ENCODE measurements at places on chromosomes 13 and 19.

DNA sequence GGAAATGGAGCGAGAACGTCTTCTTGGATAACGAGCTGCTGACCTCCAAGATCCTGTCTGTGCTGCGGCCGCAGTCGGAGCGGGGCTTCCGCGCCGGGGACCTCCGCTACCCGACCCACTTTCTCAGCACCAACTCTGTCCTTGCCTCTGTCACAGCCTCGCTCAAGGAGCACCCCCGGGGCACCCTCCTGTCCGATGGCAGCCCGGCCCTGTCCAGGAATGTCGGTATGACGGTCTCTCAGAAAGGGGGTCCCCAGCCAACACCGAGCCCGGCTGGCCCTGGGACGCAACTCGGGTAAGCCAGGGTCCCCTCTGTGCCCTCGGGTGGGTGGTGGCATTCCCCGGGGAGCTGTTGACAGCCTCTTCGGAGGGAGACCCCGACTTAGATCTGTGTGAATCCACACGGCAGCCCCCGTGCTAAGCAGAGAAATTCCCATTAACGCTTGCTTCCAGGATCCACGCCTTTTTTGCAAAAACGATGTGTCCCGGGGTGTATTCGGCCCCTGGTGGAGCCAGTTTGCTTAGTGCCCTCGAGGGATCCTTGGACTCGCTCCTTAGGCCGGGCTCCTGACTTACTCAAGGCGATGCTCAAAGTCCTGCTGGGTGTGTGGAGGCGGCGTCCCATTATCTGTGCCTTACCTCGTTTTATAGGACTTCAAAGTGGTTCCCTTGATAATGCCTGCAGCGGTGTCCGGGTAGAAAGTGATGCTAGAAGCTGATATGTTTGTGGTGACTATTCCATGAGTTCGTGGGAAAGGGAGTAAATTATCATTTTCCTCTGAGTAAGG, 48.5 kb downstream of the PEX11G start:
- no peak for DNase-seq

DNA sequence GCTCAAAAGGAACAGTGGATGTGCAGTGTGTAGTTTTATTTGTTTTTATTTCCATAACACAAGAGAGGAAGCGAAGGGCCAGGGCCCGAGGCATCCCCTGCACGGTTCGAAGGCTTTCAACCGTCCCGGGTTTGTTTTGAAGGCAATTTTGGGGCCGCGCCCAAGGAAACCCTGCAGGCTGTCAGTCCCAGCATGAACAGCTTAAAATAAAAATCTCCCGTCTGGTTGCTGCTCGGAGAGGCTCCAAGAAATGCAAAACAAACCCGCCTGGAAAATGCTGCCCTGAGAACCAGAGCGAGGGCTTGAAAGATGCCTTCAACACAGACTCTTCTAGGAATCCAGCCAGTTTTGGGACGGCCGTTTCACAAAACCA, 16.0 kb downstream of the LSM4 start:
- no peak for DNase-seq

DNA sequence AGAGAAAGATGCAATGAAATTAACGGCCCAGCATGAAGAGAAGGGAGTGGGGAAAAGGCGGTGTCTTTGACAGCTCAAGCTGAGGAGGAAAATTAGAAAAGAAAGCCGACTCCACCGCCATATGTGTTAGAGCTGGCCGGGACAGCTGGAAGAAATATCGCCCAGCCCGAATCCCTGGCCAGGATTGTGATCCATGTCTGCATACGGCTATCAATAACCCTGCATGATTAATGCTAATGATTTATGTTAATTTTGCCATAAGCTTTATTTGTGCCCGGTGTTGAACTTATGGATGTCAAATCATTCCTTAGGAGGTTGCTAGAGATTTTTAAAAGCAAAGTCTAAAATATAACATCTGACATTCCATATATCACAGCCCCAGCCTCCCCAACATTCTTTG, 263.4 kb upstream of the ZNF507 start:
- no peak for DNase-seq

DNA sequence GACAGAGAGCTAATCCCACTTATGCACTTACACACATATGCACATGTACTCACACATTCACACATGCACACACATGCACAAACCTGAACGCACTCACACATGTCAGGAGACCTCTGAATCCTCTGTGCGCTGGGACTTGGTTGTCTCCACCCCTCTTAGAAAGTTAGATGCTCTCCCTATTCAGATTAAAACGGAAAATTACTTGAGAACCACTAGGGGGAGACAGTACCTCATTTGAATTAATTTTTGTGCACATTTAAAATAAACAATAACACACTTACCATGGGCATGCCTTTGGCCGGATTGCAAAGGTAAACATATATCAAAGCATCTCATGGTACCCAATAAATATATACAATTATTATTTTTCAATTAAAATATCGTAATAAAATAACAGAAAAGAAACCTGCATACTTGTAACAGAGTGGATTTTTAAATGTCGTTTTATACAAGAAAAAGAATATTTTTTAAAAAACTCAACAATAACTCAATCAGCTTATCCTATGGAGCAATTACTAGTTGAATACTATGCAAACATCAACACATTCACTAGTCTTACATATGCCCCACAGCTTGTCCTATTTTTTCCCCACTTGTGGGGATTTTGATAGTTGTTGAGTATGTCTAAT, 9.5 kb upstream of the LILRB4 start:
- peak; percentile 30 for DNase-seq

DNA sequence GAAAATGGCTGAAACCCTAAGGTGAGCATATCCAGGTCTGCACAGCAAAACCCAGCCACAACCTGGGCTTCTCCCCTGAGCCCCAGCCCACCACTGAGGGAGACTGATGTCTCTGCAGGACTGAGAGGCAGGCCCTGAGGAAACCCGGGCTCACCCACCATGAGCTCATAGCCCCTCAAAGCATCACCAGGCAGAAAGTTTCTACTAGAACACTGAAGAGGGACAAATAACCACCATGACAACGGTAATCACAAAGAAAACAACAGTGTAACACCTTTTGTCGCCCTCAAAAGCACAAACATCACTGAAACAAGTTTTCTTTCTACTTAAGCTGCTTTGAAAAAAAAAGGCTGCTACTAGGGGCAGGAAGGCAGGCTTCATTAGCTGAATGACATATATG, 29.8 kb downstream of the TSHZ3 start:
- no peak for DNase-seq

DNA sequence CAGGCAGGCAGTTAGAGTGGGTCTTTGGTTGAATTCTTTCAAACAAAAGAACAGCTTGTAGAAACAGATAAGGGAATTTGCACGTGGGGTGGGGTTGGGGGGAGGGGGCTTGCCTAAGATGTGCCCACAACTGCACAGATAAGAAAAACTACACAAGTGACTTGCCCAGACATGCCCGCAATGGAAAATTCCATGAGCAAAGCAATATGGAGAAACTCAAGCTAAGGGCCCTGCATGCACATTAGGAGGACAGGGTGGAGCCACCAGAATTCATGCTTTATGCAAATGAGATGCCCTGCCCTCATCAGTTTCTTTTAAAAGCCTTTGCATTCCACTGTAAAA, 755.6 kb upstream of the MIR17HG start:
- DNase-seq, result no peak

DNA sequence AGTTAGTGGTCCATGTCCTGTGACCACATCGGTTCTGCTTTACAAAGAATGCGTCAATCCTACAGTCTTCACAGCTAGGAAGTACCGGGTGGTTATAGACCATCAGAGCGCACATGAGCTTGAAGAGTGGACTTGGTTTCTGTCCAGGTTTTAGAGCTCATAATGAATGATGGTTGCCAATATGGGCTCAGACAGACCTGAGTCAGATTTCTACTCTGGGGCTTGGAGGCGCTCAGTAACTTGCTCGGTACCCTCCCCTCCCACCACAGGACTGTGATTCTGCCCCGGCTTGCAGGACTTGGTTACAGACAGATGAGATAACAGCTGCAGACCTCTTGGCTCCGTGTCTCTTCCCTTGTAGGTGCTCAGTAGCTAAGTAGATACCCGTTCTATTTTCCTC, 284.7 kb downstream of the TSHZ3 start:
- no peak for DNase-seq

DNA sequence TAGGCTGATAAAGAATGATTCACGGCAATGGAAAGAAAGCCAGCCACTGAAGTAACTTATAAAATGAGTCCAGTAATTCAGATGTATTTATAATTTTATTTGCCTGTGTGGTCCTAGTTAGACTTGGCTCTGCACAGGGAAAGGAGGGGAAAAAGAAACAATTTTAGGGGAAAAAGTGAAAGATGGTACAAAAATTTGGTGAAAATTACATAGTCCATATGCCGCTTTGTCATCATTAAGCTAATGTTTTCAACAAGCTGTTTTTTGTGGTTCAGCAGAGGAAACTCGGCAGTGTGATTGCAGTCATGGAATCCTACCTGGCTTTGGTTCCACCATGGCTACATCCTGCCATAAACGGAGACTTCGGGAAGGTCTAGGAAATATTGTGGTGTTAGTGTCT, 301.9 kb downstream of the ATP8A2 start:
- DNase-seq, result no peak

DNA sequence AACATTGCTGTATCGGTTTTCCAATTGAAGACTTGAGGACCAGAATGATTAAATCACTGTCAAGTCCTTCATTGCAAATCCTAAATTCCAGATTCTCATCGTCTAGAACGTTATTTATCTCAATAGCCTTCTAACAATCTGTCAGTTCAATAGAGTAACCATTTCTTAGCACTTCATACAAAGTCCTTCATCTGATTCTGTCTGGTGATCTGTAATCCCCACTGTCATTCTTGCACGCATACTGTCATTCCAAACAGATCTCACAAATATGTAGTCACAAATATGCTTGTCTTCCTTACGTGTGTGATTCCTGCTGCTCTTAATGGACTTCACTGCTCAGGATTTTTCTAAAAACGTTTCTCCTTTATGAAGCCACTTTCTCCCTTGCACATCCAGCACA, 1197.5 kb downstream of the EFNB2 start:
- no peak for DNase-seq

DNA sequence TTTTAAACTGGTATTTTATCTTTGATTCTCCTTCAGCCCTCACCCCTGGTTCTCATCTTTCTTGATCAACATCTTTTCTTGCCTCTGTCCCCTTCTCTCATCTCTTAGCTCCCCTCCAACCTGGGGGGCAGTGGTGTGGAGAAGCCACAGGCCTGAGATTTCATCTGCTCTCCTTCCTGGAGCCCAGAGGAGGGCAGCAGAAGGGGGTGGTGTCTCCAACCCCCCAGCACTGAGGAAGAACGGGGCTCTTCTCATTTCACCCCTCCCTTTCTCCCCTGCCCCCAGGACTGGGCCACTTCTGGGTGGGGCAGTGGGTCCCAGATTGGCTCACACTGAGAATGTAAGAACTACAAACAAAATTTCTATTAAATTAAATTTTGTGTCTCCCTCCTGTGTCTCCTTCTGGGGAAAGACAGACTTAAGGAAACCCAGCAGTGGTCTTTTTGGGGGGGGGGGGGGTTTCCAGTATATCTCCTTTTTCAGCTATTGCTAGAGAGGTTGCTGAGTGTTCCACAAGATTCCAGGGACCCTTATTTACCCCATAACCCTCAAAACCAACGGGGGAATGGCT, 1.5 kb upstream of the RAD23A start:
- no peak for DNase-seq

DNA sequence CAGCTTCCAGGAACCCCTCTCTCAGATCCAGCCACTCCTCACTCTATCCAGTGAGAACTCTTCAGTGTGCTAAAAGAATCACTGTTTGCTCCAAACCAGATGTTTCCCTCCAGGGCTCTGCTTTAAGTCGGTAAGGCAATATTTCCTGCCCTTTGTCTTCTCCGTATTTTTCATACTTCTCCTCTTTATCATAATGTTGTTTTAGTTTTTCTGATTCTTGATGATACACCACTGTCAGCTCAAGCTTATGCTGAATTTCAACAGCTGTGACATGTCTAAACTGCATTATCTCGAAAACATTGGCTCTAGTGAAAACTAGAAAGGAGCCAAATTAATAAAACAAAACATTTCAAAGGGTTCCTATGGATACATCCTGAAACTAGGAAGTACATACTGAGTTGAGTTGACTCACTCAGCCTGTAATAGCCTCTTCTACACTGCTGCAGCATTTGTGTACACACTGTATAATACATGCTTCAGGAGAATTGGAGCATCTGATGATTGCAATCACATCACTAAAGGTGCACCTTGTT, 39.8 kb downstream of the GPR180 start:
- DNase-seq, result peak; percentile 71

DNA sequence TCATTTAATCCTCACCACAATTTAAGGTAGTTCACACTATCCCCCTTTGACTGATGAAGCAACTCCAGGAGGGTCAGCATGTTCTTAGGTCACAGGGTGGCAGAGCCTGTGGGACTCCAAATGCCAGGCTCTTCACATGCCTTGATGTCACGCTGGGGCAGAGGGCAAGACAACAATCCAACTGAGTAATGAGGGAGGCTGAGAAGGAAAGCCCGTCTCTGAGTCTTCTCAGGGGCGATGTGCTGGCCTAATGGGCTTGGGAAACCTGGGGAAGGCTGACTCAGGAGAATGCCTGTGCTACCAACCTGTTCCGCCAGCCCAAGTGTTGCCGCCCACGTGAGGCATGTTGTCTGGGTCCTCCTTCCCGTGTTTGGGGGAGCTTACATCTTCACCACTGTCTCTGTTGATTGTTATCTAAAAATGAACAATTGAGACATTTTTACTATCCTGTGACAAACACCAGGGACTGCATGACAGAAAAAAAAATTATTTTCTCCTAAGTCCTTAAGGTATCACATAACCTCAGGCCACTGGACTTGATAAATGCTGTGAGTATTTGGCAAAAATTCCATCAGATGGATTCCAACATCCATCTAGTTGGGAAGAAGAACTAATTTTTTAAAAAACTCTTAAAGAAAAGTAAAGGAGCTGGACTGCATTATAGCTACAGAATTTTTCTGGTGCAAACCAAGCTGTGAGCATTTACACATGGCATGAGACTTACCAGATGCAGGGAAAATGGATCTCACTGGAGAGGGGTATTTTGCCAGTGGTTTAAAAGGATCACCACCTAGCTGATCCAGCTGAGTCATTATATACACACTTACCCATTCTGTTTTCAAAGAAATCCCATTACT, 157.5 kb downstream of the RGCC start:
- DNase-seq, result peak; percentile 76

- peak; percentile 19 for DNase-seq
These were observed 43.6 kb upstream of the LSM14A start for GRCh38 chr19:34128558-34129250.

GRCh38 chr19:16073988-16074387, 2.3 kb upstream of the TPM4 start:
- no peak for DNase-seq

DNA sequence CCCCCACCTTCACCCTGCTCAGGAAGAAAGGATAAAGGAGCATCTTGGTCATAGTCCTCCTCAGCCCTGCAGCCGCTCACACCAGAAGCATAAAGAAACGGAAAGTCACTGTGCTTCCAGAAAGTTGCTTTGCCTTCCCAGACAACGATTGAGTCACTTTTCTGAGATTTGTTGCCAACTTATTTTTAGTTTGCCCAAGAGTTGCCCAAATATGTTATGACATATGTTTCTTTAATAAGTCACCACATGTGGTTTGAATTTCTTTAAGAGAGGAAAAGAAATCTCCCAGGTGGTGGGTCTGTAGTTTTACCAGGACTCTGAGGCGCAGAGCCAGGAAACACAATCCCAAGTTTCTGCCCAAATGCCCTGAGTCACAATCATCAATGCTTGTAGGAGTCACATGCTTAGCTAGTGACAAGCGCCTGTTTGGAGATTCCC, 63.4 kb upstream of the LRCH1 start:
- peak; percentile 98 for DNase-seq

All from fibroblast of mammary gland (primary cell).